ENCODE measurements at places on chromosomes 11 and 22.

DNA sequence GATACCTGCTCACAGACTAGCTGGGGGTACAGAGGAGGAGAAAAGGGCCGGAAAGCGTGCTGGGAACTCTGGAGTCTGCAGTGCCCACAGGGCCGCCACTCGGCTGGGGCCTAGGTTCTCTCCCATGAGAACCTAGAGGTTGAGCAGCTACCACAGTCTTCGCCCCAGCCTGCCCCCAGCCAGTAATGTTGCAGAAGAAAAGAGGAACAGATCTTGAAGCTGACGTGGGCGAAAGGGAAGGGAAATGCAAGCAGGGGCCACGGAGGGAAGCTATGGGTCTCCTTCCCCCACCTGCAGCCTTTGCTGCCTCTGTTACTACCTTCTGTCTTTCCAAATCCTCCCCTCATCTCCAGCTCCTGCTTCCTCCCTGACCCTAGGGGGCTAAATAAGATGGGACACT is 28.8 kb upstream of the P2RY2 start:
- DNase-seq, result no peak

- DNase-seq, result no peak
Observed at GRCh38 chr11:130527636-130528297, 79.3 kb downstream of the ADAMTS15 start.

- DNase-seq, result no peak
Observed at GRCh38 chr22:23270212-23270733, 90.0 kb downstream of the BCR start.

DNA sequence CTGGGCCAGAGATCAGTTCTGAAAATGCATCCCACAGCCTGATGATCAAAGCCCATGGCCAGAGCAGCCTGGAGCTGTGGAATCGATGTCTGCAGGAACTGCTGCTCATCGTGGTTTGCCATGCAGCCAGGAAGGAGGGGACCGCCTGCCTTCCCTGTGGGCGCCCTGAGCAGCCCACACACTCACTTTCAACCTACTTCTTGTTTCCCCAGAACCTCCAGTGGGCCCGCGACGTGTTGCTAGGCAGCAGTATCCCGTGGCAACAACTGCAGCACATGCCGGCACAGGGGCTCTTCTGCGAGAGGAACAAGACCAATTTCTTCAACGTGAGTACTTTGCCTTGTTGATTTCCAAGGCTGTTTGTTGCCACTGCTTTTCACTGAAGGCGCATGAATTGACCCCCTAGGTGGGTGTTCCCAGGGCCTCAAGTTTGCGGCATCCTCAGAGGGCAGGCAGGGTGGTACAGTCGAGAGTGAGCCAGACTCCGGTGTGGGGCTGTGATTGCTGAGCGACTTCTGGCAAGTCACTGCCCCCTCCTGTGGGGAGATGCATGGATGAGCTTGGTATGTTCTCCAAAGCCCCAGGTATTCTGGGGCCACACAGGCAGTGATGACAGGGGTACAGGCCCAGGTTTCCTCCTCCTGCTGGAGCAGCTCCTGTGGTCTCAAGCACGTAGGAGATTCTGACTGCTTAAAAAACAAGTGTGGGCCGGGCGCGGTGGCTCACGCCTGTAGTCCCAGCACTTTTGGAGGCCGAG is 47.0 kb upstream of the SUSD2 start:
- no peak for DNase-seq

DNA sequence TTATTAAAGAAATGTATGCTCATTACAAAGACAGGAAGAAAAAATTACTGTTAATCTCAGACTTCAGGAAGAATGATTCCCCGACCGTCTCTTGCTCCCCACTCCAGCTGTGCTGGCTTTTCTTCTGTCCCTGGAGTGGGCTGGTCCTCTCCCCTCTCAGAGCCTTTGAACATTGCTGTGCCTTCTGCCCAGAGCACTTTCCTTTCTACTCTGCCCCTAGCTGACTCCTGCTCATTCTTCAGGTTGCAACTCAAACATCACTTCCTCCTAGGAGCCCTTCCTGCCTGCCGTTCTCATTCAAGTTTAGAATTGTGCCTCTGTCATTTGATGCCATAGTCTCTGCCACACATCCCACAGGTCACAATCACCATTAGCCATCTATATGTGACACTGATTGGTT is 329.5 kb downstream of the MIAT start:
- DNase-seq, result no peak

DNA sequence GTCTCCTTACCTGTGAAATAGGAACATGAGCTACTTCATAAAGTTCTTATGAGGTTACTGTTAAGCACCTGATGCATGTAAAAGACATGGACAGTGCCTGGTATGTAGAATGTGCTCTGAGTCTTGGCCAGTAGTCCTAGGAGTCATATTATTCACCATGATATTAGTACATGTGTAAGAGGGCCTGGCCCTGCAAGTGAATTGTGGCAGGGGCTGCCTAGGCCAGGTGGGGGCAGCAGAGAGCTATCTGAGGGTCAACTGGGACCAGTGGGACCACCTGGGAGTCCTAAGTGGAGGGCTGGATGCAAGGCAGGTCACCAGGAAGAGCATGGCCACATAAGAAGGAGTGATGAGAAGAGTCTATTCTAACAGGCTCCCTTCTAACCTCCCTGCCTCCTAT is 529.5 kb downstream of the SOX6 start:
- peak; percentile 39 for DNase-seq

DNA sequence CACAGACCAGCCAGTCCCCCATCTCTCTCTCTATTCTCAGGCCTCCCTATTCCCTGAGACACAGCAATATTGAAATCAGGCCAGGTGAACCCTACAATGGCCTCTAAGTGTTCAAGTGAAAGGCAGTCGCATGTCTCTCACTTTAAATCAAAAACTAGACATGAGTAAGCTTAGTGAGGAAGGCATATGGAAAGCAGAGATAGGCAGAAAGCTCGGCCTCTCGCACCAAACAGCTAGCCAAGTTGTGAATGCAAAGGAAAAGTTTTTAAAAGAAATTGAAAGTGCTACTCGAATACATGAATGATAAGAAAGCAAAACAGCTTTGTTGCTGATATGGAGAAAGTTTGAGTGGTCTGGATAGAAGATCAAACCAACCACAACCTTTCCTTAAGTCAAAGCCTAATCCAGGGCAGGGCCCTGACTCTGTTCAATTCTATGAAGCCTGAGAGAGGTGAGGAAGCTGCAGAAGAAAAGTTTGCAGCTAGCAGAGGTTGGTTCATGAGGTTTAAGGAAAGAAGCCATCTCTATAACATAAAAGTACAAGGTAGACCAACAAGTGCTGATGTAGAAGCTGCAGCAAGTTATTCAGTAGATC is 19.8 kb upstream of the MPZL2 start:
- DNase-seq, result no peak

DNA sequence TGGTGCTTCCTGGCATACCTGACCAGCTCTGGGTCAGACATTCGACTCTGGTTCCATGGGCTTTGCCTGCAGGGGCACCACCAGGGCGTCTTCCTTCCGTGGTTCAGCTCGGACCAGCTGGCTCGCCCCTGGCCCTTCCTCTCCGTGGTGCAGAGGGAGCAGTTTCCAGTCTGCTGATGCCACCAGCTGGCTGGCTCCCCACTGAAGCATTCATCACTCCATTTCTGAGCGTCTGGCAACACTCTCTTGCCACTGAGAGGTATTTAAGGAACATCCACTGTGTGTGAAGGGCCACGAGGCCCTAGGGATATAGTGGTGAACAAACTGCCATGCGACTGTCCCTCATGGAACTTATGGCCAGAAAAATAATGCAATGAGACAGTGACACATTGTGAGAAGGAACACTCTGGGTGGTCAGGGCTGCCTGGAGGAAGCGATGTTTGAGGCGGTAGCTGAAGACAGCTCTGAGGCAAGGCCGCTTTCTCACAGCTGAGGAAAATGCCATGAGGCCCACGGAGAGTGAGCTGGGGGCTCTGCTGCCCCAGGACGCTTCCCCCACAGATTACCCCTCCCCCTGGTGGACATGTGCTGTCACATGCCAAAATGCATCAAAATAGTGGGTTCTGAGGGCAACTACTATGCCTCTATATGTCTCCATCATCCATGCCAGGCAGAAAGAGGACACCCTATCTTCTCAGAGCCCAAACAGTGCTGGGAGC is 44.9 kb upstream of the ARFGAP3 start:
- DNase-seq, result no peak

- peak; percentile 64 for DNase-seq
Observed at GRCh38 chr11:31240340-31240904, 129.1 kb downstream of the DCDC1 start.

DNA sequence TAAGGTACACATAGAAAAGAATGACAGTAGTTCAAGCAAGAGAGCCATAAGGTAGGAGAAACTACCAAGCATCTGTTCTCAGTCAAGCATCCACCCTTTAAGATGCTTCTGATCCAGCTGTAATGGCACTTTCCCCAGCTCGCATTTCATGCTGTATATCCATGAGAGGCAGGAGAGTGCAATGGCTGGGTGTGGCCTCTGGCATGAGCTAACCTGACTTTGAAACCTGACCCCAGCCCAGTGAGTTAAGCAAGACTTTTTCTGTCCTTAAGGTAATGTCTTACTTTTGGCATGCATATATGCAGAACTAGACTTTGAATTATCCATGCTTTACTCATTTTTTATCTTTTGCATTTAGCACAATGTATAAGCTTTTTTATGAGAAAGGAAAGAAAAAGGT is 79.8 kb upstream of the CNTN5 start:
- no peak for DNase-seq

DNA sequence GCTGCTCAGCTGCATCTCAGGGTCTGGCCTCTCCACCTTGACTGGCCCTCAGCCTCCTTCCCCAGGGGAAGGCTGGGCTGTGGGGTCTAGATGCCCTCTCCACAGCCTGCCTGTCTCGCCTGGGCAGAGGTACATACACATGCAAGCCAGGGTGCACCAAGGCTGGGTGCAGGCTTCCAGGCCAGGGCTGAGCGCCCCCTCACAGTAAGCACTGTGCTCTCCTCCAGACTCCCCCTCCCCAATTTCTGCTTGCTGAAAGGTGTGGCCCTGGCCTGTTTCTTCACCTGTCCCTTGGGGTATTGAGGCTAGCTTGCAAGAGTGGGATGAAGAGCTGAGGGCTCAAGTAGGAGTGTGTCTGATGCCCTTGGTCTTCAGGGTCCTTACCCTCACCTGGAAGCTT is 22.5 kb downstream of the RELT start:
- no peak for DNase-seq

DNA sequence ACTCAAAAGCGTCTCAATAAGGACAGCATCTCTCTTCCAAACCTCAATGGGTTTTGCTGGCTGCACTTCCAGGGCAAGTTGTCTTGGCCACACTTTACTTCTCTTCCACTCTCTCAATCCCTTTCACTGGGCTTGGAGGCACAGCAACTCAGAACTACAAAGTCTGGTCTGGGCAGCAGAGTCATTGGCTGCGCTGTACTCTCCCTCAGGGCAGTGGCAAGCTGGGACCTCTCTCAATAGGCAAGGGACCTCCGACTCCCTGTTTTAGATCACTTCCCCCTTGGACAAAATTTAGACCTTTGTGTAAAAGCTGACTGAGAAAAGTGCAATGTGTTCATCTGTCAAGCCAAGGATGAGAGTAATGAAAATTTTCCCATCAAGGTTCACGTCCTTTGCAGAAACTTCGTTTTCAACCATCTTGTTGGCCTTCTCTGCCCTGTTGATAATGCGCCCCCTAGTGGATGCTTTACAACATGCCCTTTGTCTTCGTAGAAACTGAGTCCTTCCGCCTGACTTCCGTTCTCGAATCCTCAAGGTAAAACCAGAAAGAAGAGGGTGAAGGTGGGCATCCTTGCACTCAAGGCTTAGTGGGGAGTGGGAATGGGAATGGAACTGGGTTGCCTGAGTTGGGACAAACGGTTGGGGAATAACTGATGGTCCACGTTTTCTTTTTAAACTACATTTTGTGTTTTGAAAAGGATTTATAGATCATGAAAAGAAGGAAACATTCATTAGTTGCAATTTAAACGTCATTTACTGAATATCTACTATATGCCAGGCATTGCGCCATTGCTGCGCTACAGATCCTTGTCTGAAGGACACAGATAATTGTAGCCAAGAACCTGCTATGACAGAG is 99.1 kb downstream of the CD44 start:
- peak; percentile 73 for DNase-seq

DNA sequence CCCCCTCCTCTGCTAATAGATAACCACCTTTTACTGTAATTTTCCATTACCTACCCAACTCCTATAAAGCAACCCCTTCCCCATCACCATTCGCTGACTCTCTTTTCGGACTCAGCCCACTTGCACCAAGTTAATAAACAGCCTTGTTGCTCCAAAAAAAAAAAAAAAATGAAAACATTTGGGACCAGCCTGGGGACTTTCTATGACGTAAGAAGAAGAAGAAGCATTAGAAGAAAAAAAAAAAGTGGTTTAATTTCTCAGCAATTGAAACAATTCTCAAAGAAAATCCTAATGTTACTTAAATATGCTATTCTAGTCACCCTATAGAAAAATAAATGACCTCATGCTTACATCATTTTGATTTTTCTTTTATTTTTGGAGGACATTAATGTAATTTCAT is 301.5 kb upstream of the ANO3 start:
- DNase-seq, result no peak

DNA sequence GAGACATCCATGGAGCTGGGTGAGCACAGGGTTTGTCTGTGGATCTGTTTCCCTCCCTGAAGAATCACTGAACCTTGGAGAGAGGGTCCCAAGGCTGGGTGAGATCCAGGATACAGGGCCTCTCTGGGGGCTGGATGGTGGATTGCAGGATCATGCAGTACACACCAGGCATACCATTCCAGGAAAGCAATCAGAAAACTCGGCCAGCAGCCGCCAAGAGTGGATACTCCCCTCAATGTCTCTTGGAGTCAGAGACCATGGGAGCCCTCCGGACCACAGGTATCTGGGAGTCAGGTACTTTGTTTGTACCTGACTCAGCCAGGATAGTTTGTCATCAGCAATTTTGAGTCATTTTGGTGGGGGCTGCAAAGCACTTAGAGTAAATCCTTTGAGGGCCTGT is 14.6 kb upstream of the SYT13 start:
- DNase-seq, result no peak

GRCh38 chr11:76803811-76804600 is 20.9 kb downstream of the TSKU start:
- no peak for DNase-seq

GRCh38 chr11:3166268-3167142 is 1.4 kb upstream of the OSBPL5 start:
- DNase-seq, result no peak

DNA sequence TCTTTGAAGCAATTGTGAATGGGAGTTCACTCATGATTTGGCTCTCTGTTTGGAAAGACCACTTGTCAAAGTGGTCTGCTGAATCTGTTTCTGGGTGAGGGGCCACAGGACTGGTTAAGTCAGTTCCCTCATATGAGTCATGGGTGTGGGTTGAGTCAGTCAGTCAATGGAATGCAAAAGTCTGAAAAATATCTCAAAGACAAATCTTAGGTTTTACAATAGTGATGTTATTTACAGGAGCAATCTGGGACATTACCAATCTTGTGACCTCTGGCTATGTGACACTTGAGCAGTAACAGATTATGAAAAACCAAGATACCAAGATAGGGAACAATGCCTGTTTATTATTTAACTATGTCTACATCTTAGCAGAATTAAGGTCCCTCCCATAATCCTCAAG is 311.6 kb downstream of the AASDHPPT start:
- DNase-seq, result no peak
